ENCODE measurements at places on chromosomes 2 and 18.

DNA sequence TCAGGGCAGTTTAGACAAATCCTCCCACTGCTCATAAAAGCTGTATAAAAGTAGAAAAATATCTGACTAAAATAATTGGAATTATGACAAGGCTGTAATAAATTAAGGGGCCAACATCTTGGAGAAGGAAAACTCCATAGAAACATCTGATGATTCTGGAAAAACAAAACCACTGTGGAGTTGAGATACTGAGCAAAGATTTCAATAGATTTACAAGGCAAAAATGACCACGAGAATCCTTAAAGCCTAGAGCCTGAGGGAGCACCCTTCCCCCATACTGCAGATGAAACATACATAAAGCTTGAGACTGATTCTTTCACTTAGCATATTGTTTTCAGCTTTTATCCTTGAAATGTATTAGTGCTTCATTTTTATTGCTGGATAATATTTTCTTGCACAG is 286.4 kb upstream of the MMADHC start:
- no peak for DNase-seq

DNA sequence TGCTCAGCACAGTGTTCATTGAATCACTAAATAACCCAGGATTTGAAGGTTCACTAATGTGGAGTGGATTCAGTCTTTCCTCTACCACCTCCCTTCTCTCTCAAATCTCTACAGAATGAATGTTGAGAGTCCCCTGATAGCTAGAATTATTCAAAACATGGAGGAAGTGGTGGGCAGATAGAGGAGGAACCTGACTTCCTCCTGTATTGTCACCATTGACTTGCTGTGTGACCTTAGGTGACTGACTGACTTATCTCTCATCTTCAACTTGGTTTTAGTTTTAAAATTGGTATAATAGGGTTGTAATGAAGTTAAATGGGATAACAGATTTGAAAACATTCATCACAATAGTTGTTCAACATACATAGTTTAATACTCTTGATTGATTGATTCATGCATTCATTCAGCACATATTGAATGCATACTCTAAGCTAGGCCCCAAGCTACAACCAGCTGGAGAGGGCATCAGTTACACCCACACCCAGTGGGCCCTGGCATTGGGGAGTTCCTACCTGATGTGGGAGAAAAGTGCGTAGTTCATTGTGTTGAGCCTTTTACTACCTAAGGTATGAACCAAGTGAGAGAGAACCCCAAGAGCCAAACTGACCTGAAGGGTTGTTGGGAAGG is 96.0 kb downstream of the WDR7 start:
- DNase-seq: no peak

GRCh38 chr2:159175182-159175581 is 111.3 kb downstream of the WDSUB1 start:
- DNase-seq: no peak

GRCh38 chr2:109582928-109583895 is 30.6 kb downstream of the SEPTIN10 start:
- no peak for DNase-seq

DNA sequence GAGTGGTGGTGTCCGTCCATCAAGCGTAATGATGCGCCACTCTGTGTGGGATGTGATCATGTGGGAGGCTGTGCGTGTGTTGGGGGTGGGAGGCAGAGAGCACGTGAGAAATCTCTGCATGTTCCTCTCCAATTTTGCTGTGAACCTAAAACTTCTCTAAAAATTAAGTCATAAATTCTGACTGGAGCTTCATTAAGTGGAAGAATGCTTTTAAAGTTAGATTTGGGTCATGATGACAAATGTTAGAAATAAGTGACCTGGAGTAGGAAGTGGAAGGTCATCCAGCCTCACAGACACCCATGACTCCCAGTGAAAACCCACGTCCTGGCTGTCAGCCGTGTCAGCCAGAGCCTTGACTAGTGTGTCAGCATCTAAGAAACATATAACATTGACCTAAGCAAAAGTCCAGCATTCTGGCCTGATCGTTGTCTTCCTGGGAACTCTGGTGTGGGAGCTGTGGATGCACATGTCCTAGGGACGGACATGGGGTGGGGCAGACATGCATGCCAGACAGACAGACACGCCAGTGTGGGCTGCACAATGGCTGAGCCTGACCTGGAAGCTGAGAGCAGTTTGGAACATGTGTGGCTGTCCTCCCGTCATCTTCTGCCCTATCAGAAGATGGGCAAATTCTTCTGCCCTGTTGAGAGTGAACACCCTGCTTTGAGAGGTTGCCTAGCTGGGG is 245.6 kb downstream of the FAM210A start:
- DNase-seq: no peak

DNA sequence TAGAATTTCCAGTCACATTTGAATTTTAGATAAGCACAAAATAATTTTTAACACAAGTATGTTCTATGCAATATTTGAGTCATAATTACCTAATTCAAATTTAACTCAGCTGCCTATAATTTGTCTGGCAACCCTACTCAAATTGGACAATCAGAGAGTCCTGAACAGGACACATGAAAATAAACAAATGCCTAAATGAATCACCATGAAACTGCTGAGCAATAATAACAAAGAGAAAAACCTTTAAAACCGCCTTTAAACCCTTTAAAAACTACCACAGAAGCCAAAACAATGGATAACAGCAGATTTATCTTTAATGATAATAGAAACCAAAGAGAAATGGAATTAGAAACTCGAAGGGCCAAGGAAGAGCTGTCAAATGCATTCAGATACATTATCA is 39.5 kb downstream of the ARL4C start:
- DNase-seq: no peak
